ENCODE measurements at places on chromosomes 3 and 15.

DNA sequence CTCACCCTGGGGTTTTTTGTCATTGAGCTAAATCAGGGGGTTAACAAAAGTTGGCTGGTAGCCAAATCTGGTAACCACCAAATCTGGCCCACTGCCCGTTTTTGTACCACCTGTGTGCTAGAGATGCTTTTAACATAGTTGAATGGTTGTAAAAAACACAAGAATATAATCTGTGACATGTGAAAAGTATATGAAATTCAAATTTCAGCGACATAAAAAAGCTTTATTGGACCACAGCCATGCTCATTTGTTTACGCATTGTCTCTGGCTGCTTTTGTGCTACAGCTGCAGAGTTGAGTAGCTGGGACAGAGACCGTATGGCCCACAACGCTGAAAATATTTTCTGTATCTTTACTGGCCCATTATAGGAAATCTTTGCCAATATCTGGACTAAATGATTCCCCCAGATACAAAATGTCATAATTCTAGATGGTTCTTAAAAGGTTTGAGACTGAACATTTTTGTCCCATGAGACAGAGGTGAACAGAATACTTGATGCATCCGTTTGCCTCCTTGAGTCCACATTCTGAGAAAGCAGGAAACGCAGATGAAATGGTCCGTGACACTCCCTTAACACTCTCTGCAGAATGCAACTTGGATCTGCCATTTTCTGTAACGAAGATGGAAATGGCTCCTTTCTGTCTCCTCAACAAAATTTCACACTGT, 120.9 kb upstream of the PDZRN3 start:
- DNase-seq = no peak

DNA sequence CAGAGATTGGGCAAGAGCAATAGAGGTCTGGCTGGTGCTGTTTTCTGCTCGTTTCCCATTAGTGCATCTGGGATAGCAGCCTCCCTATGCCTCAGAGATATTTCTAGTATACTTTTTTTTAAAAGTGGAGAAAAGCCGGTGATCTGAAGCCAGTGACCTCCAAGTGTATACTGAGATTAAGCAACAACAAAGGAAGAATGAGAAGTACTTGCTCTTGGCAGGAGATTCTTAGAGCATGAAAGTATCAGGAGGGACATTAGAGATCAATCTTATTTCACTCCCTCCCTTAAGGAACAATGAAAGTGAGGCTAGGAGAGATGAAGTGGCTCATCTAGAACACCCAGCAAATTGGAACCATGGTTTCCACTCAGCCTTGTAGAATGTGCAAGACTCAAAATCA, 423.3 kb downstream of the SOX2 start:
- DNase-seq = no peak

DNA sequence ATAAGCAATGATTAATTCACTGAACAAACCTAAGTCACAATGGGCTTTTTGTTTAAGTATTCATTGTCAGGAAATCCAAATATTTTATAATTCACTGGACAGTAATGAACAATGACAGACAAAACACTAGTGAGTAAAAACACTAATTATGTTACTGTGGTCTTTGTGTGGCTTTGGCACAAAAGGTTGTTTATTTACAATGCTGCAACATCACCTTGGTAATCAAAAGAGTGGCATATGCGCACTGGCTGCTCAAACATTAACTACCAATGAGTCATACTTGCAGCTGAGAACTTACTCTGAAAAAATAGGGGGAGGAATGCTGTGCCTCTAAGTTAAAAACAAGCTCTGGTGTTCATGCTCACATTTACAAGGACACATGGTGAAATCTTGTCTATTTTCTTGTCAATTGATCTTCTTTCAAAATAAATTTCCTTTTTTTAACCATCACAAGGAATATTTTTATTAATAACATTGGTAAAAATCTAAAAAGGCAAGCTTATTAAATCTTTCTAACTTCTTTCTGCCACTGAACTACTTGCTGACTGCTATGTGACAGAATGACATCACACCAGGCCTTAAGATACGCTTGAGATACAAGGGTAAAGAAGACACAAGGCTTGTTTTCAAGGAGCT, 85.2 kb upstream of the PPIB start:
- peak; percentile 38 for DNase-seq

DNA sequence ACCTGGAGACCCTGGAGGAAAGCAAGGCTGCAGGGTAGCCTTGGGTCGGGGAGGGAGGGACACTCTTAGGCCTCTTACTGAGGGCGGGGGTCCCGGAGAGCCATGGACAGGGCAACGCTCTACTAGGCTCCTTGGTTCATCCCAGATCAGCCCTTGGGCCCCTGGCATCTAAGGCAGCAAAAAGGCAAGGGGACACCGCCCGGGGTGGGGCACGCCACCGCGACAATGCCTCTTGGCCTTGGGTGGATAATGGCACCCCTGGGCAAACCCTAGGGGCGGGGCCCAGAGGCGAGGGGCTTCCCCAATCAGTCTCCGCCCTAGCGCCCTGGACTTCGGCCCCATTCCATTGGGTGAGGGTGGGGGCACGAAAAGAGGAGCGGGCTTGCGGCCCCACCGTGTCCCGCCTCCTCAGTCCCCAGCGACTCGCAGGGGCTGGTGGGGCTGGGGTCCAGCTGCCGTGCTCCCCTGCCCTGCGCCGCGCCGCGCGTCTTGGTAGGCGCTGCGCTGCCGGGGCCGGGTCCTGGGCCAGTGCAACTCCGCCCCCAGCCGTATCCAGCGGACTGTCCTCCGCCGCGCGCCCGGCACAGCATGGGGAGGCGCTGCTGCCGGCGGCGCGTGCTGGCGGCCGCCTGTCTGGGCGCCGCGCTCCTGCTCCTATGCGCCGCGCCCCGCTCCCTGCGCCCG, at the start of gene CHST13:
Gene CHST13 (plus strand): TSS at position 411 of the 684 bp plus-strand sequence. CDS start 178 bp downstream, at position 589.
- peak; percentile 26 for DNase-seq

- no peak for DNase-seq
Measured at GRCh38 chr3:67474311-67474710, 180.1 kb downstream of the SUCLG2 start.

DNA sequence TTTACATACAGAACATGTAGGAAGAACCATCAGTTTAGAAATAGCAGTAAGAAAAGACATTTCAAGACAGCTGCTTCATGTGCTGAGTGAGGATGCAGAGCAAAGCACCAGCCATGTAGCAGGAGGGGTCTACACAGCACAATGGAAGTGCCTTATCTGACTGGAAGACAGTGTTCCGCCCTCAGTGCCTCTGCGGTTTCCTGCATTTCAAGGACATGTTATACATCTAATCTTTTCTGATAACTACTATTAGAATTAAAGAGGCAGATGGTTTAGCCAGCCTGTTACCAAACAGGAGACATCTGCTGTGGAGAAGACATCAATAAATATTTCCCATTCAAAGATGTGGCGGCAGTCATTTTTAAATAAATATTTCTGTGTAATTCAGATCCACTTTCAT, 10.6 kb downstream of the LSG1 start:
- DNase-seq = no peak

- no peak for DNase-seq
Measured at GRCh38 chr3:73284472-73284871, 223.0 kb downstream of the EBLN2 start.

DNA sequence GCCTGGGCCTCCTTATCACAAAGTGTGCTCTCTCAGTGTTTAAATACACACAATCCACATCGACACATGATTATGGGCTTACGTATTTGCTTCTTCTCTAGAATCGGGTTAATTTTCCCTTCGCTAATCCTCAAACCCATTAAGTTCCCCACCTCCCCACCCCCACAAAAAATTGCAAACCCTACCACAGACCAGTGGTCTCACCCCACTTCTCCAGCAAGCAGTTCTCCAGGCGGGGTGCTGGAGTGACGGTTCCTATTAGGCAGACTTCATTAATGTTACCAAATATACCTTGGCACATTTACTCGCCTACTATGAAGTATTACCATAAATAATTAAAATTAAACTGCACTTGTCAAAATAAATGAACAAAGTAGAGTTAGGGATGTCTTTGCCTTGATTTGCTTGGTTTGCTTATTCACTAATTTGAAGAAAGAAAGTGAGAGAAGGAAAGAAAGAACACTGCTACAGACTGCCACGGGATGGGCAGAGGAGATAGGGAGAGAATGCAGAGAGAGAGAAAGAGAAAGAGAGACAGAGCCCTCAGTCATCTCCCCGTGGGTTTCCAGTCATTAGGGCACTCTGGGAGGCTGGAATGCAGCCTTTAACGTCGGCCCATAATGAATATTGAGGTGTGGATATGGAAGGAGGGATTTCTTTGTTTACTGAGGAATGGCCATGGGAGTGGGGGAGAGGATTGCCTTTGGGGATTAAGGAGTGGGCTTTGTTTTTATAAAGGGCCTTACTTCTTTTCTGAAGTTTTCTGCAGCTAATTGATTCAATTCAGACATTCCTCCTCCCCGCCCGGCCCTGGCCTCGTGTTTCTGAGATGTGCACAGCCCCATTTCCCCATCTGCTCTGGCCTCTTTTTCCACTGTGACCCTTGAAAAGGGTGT, 39.7 kb upstream of the POLG start:
- DNase-seq = no peak

DNA sequence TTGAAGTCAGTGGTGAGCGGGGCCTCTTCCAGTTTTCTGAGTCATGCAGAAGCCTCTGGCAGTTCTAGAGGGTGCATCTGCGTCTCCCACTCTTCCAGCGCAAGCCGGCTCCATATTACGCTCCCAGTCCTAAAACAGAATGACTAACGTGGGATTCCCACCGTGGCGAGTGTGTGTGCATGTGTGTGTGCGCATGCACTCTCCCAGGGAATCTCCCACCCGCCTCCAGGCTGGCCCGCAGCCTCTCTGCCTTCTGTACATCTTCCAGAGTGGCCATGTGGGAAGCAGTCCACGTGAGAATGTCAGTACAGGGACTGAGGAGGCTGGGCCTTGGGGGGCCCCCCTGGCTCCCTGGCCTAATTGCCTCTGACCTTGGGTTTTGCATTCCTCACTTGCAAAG, 87.7 kb downstream of the LSM3 start:
- no peak for DNase-seq

- DNase-seq = no peak
Measured at GRCh38 chr3:29324180-29324651, 43.3 kb downstream of the RBMS3 start.

DNA sequence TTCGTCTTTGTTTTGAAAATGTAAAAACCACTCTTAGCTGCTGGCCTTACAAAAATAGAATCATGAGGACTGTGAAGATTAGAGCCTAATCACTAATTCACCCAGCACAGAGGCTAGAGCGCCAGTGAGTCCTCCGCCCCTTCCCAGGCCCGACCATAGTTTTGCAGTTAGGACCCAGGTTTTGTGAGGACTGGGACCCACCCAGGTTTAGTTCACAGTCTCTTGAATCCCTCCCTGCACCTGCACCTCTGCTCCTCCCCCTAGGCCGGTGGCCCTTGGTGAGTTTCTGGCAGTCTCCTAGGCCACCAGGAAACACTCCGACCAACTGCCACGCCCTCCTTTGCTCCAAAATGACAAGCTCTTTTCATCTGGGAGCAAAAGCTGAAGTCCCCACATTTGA, 136.0 kb upstream of the CCDC54 start:
- peak; percentile 8 for DNase-seq

GRCh38 chr3:3627114-3627513, 172.1 kb upstream of the LRRN1 start:
- no peak for DNase-seq

DNA sequence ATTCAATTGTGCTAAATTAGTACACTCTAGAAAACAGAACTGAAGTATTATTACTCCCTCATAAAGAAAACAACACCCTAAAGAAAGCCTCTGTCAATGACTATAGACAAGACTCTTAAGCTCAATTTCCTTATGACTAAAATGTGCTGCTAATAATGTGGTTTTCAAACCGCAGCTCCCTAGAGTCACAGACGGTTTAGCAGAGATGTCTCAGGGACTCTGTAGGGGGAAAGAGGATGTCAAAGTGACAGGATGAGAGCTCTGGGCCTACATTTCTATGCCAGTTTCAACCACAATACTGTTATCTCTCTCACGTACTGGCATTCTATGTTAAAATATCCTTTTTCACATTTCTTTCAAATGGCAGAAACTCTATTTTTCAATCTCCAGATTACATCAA, 37.6 kb upstream of the WDR49 start:
- peak; percentile 13 for DNase-seq

DNA sequence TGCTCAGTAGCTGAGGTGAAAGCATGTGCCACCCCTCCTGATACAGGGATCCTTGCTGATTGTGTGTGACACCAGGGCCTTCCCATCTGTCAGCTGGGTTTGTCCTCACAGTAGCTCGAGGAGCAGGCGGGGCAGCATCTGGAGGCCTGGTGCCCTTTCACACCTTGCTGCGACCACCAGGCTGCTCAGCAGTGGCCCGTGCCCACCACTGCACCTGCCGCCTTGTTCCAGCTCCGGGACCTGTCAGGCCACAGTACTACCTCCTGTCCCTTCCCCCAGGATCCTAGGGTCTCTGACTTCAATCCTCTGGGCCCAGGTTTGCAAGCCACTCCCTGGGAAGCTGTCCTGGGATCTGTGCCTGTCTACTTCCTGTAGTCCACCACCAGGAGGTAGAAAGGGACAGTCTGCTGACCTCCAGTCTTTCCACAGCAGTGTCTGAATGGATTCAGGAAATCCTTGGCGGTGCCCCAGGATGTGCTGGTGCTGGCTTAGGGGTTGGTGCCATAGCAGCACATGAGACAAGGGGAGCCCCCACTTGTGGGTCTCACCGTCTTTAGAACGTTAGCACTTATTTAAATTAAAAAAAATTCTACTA, 27.5 kb downstream of the APBA2 start:
- DNase-seq = no peak

- no peak for DNase-seq
Measured at GRCh38 chr3:127639173-127640041, 10.4 kb downstream of the PODXL2 start.

- DNase-seq = no peak
Measured at GRCh38 chr3:187293516-187294430, 2.2 kb upstream of the MASP1 start.

DNA sequence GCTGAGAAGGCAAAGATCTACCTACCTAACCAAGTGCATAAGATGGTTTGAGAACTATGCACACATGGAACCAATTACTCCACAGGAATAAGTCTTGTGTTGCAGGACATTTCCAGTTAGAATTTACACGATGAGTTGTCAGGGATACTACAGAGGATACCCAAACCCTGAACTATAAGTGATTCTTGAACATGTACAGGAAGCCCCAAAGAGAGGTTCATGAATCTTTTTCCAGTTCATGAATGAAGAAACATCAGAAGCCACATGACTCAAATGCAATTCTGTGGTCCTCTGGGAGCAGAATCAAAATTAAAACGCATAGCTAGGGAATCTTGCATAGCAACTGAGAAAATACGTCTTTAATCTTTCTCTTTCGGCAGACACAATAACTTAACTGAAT, 114.1 kb upstream of the LMCD1 start:
- no peak for DNase-seq

- DNase-seq = no peak
Measured at GRCh38 chr15:77905301-77905920, 172.1 kb downstream of the TBC1D2B start.

GRCh38 chr3:64311424-64312061, 86.3 kb upstream of the PRICKLE2 start:
- no peak for DNase-seq

- no peak for DNase-seq
Measured at GRCh38 chr3:31159331-31160039, 265.0 kb upstream of the GADL1 start.

DNA sequence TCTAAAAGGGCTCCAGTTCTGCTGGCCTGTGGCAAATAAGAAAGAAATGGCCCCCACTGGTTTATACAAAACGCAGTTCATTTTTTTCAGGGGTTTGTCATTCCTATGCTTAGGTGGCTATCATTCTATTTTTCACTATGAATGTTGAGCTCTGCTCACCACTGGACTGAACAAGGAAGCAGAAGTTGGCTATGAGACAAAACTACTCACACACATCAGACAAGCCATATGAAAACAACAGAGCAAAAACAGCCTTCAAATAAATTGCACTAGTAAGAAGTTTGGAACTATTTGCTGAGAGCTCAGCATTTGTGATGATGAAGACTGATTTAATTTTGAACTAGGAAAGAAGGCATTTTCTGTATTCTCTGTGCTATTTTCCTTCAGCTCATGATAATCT, 328.5 kb downstream of the MECOM start:
- no peak for DNase-seq

All from CD4-positive, alpha-beta T cell treated with Interleukin-1 beta for 1 hour (primary cell).